T-helper 1 cell treated with Interleukin-12 subunit alpha and Interleukin-12 subunit beta and Interleukin-4 antibody, amounts not matched to agents 30 ng/mL and 1 ng/mL, for 36 hours (primary cell): ENCODE measurements at places on chromosomes 3 and 15. TPM values are rescaled to one million over a fixed set of nuclear protein-coding genes. Genes with fewer than 3 reads are reported as not detected.

The PLS1 gene
- total RNA-seq = 5.0 and 5.6 TPM in 2 replicates

The SH3GL3 gene
- not detected in 2 replicates for total RNA-seq

The AMT gene
- total RNA-seq = 3.9 and 4.6 TPM in 2 replicates

The KBTBD8 gene
- 11.6 and 12.4 TPM in 2 replicates for total RNA-seq

The HRH1 gene
- total RNA-seq = 0.12 and 0.17 TPM in 2 replicates

The DZIP1L gene
- total RNA-seq = 0.15 TPM in 1 of 2 replicates, not detected in the other

The LMCD1 gene
- 0.39 and 0.59 TPM in 2 replicates for total RNA-seq

The ROPN1 gene
- not detected in 2 replicates for total RNA-seq
